ENCODE measurements at places on chromosomes 16 and 17.

- no peak for DNase-seq
Observed at GRCh38 chr17:74919440-74920305, 3.4 kb downstream of the USH1G start.

GRCh38 chr17:44927696-44928095 is 12.4 kb upstream of the GFAP start:
- no peak for DNase-seq

DNA sequence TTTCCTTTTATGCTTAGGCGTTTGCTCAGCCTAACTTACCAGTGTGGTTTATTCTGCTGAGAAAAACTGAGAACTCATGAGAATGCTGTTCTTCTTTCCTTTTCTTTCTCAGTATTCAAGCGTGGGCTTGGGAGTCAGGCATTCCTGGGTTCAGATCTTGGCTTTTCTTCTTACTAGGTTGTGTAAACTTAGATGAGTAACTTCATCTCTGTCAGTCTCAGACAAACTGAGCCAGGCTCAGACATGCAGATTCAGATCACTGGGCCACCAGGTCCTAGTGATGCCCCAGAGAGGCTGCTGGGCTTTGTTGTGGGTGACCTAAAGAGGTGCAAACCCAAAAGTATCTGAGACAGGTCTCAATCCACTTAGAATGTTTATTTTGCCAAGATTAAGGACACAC is 95.8 kb upstream of the MPHOSPH6 start:
- DNase-seq = no peak

- no peak for DNase-seq
Observed at GRCh38 chr17:59149841-59150511, 5.0 kb downstream of the SKA2 start.

DNA sequence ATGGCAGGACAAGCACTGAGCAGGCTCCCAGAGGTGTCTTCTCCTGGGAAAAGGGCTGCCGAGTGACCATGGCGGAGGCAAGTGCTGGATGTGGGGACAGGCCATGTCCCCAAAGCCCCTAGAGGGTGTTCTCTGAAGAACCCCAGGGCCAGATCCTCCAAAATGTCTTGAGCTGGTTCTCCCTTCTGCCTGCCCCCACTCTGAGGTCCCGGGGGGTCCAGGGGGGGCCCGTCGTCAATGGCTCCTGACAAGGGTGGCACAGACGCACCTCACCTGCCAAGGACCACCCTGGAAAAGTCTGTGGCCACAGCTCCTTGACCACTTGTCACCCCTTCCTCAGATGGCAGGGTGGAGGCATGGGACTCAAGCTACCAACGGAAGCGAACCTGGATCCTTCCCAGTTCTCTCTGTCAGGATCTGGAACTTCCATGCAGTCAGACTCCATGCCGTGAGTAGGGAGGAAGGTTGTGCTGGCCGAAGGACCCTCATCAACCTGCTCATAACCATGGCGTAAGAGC is 2.3 kb upstream of the MYO1C start:
- DNase-seq = no peak

GRCh38 chr17:1558401-1558800 is 4.2 kb downstream of the PITPNA start:
- no peak for DNase-seq

- DNase-seq = no peak
Observed at GRCh38 chr17:79811011-79811867, 14.4 kb upstream of the CBX8 start.

All from right lobe of liver (tissue), 6 donors.